ENCODE measurements at places on chromosomes 4 and X. TPM values are rescaled to one million over a fixed set of nuclear protein-coding genes. Genes with fewer than 3 reads are reported as not detected.

The FREM3 gene
- not detected for total RNA-seq

- no peak for DNase-seq
Observed at GRCh38 chrX:3307881-3308280, 38.6 kb downstream of the MXRA5 start.

DNA sequence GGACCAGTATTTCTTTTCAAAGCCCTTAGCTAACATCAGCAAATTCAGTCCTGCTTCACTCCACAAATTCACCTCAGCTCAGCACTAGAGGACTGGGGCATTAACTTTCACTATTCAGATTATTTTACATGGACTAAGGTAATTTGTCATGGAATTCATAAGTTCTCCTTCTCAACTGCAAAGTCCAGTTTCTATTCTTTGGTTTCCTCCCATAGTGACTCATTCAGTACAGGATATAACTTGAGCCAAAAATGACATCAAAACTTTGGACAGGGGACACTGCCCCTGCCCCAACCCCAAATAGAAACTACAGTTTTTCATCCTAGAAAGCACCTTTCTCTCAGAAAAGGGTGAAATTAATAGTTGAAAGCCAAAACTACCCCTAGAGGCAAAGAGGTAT, 52.7 kb downstream of the COX7B2 start:
- no peak for DNase-seq

GRCh38 chr4:38894322-38894982, 26.8 kb downstream of the FAM114A1 start:
- DNase-seq = no peak

All from heart left ventricle (tissue), 16 donors.